ENCODE measurements at places on chromosomes 4 and X.

GRCh38 chrX:82458207-82458754 is 1049.8 kb upstream of the POU3F4 start:
- no peak for DNase-seq

DNA sequence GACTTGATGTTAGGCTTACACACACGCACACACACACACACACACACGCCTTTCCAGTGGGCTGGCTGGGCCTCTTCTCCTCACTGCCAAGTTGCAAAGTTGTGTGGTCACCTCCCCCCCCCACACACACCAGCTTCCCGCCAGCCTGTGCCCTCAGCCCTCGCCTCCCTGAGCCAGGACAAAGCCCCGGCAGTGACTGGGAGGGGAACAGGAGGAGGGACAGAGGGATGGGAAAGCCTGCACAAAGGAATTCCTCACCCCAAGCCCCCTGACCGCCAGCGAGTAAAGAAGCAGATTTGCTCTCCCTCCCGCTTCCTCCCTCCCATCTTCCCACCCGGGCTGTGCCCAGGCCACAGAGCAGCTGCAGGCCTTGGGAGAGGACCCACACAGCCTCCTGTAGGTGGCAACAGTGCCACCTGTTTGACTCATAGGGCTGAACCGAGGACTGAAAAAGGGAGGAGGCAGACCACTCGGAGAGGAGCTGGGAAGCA is at the start of gene GDPD2:
GDPD2 (plus strand) TSS at position 464 of the 491 bp plus-strand sequence. CDS start 1,671 bp downstream, outside the sequence.
- peak; percentile 61 for DNase-seq

GRCh38 chrX:46837558-46838485 is 979 bp downstream of the RP2 start:
- DNase-seq = no peak

DNA sequence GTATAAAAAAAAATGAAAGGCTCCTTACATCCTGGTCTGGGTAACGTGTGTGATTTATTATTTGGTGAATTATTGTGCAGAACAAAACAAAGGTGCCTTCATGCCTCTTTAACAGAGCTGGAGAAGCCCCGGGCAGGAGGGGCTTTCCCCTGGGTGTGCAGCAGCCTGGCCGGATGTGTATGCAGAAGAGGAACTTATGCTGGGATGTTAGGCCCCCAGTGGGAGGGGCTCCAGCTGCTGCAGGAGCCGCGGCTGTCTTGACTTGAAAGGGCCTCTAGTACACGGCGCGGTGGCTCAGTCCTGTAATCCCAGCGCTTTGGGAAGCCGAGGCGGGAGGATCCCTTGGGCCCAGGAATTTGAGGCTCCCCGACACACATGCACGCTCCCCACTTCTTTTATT is 16.0 kb downstream of the CCNQ start:
- DNase-seq = no peak

DNA sequence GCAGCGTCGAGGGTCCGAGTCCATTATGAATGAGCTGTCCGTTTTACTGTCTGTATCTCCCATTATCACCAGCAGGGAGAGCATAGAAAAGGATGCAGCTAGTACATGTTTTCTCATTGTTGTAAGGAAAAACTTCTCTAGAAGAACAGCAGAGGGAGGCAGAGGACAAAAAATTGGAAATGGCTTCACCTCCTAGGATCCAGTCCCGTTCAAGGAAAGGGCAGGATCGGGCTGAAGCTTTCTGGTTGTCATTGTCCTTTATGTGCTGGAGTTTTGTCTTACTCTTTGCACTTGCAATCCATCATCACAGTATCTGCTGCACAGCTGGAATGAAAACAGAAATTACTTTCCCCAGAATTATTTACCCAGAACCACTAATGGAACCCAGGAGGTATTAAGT is 14.7 kb downstream of the NDP start:
- DNase-seq = no peak

GRCh38 chrX:111372086-111372485 is 39.9 kb downstream of the DCX start:
- no peak for DNase-seq

GRCh38 chr4:6969826-6970800 is 60.5 kb downstream of the TBC1D14 start:
- DNase-seq = no peak

DNA sequence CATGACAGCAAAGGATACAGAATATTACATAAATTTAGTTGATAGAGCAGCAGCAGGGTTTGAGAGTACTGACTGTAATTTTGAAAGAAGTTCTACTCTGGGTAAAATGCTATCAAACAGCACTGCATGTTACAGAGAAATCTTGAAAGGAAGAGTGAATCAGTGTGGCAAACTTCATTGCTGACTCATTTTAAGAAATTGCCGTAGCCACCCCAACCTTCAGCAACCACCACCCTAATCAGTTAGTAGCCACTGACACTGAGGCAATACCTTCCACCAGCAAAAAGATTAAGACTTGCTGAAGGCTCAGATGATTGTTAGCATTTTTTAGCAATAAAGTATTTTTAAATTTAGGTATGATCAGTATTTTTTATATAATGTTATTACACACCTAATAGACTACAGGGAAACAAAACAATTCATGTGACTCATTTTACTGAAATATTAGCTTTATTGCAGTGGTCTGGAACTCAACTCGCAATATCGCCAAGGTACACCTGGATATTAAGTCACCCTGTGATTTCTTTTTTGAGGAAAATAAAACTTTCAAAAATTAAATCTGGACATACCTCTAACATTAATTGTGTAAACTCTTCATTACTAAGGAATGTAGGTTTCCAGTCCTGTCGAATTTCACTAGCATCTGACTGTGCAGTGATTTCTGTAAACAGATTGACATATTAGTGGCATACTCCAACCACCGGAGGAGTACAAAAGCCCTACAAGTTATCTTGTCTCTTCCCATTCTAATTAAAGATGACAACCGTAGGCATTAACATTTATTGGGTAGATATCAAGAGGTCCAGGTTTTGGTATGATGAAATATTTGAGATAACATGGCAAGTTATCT is 71.1 kb downstream of the CLOCK start:
- no peak for DNase-seq

- no peak for DNase-seq
These were observed 6.2 kb downstream of the RTL5 start for GRCh38 chrX:72125331-72126047.

GRCh38 chr4:110138551-110138950 is 59.9 kb downstream of the ELOVL6 start:
- DNase-seq = no peak

GRCh38 chr4:152660526-152660925 is 19.3 kb downstream of the TMEM154 start:
- DNase-seq = no peak

GRCh38 chr4:40199179-40199670 is 2.4 kb downstream of the RHOH start:
- no peak for DNase-seq

DNA sequence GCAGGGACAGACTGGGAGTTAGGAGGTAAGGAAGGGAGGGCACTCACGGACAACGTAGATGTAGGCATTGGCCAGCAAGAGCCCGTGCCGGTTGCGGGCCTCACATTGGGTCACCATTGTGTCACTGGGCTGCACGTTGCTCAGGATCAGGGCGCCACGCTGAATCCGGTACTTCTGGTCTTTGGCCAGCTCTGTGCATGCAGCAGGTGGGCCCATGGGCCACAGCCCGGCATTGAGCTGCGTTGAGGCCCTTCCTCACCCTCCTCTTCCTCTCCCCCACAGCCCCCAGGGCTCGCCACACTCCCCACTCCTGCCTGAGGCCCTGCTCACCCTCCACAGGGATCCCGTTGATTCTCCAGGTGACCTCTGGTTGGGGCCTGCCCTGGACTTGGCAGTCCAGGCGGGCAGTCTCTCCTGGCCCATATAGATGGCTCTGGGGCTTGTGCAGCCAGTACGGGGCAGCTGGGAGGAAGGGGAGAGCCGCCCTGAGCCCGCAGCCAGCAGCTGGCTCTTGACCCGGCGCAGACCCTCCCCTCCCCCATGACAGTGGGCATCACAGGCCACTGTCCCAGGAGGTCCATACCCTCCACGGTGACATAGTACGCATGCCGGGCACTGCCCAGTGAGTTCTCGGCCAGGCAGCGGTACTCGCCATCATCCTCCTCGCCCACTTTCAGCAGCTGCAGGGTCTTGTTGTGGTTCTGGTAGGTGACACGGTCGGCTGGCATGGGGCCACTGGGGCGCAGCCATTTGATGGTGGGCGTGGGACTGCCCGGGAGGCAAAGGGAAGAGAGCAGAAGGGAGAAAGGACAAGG is 16.3 kb downstream of the L1CAM start:
- DNase-seq = no peak

- DNase-seq = no peak
These were observed 126.2 kb downstream of the SLC39A8 start for GRCh38 chr4:102219129-102219528.

GRCh38 chr4:49044270-49044669 is 58.2 kb downstream of the CWH43 start:
- DNase-seq = no peak

GRCh38 chr4:32624943-32625603 is 1904.9 kb downstream of the PCDH7 start:
- no peak for DNase-seq

GRCh38 chr4:121943941-121944340 is 7.9 kb downstream of the TRPC3 start:
- DNase-seq = no peak

DNA sequence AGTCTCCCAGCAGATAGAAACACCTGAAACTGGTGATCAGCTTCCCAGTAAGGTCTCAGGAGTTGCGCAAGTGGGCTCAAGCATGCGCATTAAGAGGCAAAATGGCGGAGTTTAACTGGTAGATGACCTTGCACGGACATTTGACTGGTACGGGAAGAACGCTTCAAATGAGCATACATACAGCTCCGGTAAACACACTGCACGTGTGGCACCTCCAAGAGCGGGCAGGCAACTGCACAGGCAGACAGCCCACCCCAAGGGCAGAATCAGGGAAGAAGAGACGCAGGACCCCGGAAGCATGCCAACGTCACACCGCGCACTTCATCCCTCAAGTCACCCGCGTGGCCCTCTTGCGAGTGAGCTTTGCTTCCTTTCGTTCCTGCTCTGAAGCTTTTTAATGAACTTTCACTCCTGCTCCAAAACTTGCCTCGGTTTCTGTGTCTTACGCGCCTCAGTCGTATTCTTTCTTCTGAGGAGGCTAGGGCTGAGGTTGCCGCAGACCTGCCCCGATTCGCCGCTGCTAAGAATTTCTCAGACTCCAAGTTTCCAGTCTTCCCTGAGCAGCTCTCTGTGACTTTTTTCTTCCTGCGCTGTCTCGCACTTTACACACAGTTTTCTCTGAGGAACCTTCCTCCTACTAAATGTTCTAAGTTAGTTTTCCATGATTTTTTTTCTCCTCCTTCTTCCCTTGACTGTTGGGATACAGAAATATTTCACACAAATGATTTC is 180.7 kb upstream of the ZFP42 start:
- DNase-seq = no peak

DNA sequence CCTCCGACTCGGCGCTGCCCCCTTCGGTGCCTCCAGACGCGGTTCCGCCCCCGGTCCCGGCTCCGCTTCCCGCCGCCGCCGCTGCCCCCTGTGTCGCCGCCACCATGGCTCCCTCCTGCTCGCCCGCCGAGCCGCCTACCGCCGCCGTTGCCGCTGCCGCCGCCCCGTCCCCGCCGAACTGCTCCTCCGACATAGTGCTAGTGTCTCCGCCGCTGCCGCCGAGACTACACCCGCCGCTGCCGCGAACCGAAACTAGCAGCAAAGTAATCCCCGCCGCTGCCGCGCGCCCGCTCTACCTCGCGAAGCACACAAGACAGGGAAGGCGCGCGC is 340 bp downstream of the HNRNPD start:
- DNase-seq = no peak

DNA sequence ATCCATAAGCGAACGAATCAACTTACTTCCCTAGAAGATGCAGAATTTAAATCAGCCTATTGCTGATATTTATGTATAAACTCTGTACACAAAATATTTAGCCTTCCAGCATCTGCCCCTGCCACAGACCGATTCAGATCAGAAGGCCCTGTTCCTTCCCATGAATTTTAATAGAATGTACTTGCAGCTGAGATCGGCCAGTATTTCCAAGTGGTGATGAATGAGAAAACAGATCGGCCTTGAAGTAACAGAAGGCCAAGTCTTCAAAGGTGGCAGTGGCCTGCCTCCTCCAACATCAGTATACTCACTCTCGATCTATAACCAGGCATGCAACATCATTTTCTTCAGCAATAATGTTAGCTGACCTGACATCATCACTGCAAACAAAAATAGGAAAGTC is 66.4 kb downstream of the PRKG2 start:
- DNase-seq = no peak

DNA sequence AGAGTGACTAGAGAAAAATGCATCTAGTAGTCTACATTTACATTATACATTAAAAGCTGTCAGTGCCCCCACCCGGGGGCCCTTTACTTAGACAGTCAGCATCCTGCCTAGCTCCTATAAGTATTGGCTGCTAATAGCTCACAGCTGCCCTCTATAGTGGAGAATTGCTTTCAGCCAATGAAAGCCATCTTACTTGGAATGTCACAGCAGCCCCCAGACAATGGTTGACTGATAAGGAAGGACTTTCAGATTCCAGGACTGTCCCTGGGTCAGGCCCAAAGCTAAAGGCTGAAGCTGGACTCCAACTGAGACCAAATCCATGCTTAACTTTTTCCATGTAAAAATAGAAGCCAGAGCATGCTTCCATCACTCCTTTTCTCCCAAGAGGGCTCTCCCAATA is 196.9 kb downstream of the ANKRD50 start:
- DNase-seq = no peak

DNA sequence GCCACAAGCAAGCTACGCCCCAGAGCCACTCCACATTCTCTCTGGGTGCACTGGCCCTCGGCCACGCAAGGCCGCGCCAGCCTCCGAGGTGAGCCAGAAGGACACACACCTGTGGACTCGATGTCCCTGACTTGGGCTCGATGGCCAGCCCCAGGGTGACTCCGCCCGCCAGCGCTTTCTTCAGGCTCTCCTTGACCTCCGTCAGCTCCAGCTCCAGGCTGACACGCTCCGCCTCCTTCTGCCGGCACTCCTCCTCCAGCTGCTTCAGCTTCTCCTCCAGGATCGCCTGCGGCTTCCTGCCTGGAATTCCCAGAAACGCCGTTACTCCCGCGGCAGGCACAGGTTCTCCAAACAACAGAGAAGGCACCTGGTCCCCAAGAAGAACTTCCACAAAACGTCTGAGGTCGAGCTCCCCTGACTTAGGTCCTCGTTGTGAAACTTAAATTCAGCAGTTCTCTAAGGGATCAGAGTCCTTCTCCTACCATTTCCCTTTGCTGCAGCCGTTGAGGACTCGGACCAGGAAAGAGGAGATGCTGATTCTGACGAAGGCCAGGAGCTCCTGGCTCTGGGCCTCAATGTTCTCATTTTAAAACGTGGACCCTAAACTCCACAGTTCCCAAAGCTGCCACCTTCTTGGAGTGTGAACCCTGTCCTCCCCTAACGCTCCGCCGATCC is 166.8 kb downstream of the AFAP1 start:
- no peak for DNase-seq

- no peak for DNase-seq
These were observed 38.1 kb upstream of the CLDN24 start for GRCh38 chr4:183360161-183360919.

DNA sequence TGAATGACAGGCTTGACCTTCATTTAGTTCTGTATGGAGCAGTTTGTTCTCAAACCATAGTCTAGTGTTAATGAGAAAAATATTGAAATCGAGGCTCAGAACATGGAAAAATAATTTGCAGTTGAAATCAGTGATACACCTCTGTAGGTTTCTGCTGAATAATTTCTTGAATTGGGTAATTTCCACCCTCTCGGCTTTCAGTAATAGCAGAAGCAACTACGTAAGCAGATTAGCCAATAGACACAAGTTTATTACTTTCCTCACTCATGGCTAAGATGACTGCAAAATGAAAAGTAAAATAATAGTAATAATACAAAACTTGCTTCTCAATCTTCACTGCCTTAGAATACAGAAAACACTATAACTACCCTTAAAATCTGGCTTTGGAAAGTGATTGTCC is 46.0 kb downstream of the USP38 start:
- no peak for DNase-seq

- DNase-seq = no peak
These were observed 709.7 kb downstream of the DMD start for GRCh38 chrX:32501606-32502005.

Measured in H1 (cell line).